ENCODE measurements at places on chromosomes 7 and 10.
A peak's percentile ranks its signal among the peaks of the same experiment; 100 is the strongest.

DNA sequence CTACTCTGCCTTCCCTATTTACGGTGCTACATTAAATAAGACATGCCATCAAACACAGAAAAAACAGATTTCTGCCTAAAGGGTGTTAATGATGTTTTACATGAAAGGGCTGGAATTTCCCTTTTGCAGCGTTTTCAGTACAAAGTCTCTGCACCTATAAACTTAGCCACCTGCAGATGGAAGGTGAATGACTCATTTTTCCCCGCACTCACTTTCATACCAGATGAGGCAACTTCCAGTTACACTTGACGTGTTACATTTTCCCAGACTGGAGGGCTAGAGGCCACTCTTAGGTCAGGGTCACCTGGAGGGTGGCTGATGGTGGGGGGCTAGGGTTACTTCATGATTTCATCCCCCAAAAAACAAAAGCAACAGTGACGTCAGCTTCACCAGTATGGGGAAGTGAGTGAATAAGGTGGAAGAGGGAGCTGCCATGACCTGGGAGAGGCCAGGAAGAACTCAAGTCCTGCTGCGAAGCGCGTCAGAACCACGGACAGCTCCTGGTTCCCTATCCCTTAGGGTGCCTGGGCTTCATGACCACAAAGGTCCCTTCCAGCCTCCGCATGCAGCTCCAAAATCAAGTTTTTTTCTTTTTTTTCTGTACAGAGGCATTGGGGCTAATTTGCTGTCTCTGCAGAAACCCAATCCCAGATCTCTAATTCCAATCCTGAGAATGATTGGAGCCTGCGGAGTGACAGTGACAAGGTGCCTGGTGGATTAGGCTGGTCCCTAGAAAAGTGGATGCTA is 94.0 kb downstream of the ADARB2 start:
- DNase-seq: no peak

DNA sequence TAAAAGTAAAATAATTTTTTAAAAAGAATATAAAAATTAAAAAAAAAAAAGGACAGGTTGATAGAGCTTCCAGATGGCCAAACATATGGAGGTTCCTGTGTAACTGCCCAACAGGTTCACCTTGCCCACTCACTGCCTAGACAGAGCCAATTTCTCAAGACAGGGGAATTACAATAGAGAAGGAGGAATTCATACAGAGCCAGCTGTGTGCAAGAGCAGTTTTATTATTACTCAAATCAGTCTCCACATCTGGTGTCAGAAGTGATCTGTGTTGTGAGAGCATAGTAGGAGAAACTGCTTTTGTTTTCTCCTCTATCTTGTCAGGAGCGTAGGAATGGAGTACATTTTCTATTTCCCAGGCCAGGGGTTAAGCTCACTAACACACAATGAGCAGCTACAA is 31.0 kb downstream of the C7orf33 start:
- no peak for DNase-seq

GRCh38 chr10:125257521-125258108 is 97.3 kb upstream of the CTBP2 start:
- no peak for DNase-seq

- DNase-seq: no peak
Observed at GRCh38 chr7:154171422-154171821, 119.2 kb downstream of the DPP6 start.

DNA sequence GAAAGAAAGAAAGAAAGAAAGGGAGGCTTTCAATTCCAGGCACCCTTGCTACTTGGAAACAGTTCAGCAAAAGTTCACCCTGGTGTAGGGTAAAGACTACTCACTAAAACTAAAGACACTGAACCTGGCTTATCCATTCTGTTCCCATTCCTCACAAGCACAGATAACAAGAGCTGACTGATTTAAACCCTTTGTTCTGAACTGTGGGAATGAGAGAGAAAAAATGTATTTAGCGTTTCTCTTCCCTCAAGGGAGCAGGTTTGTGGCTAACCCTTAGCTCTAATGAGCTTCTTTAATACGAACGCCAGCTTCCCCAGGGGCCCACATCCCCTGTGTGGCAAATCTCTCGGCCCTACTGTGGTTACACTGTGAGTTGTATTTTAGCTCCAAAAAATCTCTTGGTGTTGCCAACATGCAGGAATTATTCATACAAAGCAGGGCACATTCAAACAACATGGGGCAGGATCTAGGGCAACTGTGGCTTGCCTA is 23.3 kb downstream of the PRTFDC1 start:
- no peak for DNase-seq

DNA sequence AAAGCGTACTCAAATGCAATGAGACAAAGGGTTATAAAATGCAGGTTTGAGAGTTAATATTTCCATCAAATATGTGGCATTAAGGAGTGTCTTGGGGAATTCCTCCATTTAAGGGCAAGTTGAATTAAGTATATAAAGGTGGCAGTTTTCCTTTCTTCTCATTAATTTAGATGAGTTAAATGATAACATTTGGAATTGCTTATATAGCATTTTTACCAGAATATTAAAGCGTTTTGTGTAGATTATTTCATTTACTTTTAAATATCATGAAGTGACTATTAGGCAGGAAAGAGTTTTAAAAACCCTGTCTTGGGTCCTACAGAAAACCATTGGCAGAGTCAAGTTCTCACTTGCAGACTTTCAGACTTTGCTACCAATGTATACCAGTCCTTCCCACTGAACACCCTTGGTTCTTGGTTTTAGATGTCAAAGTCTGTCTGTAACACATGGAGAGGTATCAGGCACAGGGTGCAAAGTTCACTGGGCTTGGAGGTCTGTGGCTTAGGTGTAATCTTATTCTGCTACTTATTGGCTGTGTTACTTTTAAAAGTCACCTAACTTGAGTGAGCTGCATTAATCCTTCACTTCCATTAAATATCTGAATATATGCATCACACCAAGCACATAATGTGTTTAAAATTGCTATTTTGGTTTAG is 51.0 kb downstream of the ASB4 start:
- DNase-seq: no peak

GRCh38 chr10:14924013-14924412 is 29.9 kb downstream of the DCLRE1C start:
- no peak for DNase-seq

DNA sequence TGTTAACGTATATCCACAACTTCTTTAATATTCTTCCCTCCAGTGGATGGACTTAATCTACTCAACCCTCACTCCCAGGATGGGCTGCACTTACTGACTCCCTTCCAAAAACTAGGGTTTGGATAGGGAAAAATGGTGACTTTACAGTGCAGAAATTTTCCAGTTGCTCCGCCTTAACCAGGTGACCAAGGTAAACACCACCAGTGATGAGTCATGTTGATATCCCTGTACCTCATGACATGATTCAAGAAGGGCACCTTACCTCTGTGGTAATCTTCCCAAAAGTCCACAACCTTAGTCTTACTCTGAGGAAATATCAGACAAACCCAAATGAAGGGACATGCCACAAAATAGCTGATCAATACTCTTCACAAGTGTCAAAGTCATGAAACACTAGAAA is 3.5 kb upstream of the GSTK1 start:
- DNase-seq: no peak

GRCh38 chr10:2128991-2129390 is 391.7 kb upstream of the ADARB2 start:
- DNase-seq: no peak

DNA sequence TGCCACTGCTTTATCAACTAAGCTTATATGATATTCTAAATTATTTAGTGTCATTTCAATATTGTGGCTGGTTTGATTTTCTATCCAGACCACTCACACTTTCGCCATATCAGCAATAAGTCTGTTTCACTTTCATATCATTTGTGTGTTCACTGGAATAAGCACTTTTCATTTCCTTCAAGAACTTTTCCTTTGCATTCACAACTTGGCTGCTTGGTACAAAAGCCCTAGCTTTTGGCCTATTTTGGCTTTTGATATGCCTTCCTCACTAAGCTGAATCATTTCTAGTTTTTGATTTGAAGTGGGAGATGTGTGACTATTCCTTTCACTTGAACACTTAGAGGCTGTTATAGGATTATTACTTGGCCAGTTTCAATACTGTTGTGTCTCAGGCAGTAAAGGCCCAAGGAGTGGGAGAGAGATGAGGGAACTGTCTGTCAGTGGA is 120.9 kb upstream of the NAMPT start:
- DNase-seq: no peak

- peak; percentile 88 for DNase-seq
Observed at GRCh38 chr7:44914992-44915607, 29.8 kb upstream of the PURB start.

- DNase-seq: no peak
Observed at GRCh38 chr10:132445516-132446194, 48.7 kb downstream of the PWWP2B start.

GRCh38 chr7:95066737-95067530 is 159.5 kb downstream of the PPP1R9A start:
- no peak for DNase-seq

- DNase-seq: no peak
Observed at GRCh38 chr7:106102387-106102966, 9.6 kb downstream of the SYPL1 start.
